ENCODE measurements at places on chromosomes 7 and 10. TPM values are rescaled to one million over a fixed set of nuclear protein-coding genes. Genes with fewer than 3 reads are reported as not detected.

DNA sequence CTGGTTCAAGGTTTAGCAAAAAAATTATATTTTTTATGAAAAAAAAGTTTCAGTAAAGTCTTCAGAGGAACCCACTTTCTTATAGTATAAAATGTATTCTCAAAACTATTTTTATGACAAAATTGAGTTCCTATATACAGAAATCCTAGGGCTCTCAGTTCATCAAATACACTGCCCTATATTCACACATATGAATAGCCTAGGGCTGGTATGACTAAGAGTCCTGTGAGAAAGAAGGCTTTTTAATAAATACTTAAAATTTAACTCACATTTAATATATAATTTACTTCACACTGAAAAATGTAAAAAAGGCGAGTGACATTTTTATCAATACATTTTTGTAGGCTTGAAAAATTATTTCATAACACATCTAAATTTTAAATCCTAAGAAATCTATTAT is 16.6 kb downstream of the CHCHD3 start:
- no peak for DNase-seq

DNA sequence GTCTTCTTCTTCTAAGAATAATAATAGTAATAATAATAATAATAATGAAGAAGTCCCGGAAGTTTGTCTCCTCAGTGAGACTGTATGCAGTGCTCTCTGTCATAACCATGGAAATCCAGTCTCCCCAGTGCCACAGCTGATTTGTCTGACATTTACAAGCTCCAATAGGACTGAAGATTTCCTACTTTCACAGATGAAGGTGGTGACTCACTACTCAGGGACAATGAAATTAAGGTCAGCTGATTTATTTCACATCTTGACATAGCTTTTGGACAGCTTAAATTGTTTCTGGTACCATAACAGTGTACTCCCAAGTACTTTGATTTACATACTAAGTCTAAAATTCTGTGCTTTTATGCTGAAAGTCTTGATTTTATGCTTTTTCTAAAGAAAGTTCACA is 6.9 kb downstream of the CELF2 start:
- DNase-seq: no peak

- DNase-seq: no peak
Measured at GRCh38 chr7:45623740-45624391, 49.7 kb downstream of the ADCY1 start.

DNA sequence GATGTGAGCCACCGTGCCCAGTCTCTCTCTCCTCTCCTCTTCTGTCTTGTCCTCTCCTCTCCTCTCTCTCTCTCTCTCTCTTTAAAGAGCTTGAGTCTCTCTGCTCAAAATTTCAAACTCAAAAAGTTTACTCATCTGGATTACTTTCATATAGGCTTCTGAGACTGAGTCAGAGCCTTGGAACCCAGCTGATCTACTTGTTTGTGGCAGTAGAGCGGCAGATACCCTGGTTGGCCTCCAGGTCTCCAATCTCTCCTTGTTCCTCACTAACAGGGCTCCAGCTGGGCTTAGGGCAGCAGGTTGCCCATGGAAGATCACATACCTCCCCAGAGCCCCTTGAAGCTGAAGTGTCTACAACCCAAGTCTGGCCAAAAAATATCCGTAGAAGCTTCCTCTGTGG is 51.0 kb downstream of the HHEX start:
- no peak for DNase-seq

DNA sequence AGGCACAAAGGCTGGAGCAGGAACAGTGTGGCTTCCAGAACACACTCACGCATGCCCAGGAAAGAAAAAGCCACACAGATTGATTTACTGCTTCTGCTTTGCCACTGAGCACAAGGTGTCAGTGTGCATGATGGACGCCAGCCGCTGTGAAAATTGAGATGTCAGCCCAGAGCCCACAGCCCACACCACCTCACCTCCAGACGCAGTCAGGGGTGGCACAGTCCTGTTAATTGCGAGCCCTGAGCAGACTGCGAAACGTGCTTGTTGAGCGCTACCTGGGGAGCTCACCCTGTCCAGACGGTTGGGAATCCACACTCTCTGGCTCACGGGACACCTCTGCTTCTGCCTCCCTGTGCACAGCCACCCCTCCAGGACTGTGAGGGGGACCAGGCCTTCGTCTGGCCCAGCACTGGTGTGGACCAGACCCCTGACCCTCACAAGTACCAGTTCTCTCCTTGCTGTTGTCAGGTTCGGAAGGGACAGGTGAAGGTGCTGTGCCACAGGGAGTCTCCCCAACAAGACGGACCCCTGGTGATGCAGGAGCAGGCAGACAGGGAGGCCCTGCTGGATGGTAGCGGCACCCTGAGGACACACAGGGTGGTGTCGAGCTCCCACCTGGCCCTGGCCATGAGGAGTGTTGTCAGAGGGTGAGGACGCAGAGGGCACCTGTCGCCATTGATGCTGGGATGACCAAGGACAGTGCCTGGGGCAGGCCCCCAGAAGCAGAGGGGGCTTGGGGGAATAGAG is 15.3 kb downstream of the RASGEF1A start:
- no peak for DNase-seq

- DNase-seq: no peak
Measured at GRCh38 chr10:122475100-122475499, 13.7 kb downstream of the HTRA1 start.

DNA sequence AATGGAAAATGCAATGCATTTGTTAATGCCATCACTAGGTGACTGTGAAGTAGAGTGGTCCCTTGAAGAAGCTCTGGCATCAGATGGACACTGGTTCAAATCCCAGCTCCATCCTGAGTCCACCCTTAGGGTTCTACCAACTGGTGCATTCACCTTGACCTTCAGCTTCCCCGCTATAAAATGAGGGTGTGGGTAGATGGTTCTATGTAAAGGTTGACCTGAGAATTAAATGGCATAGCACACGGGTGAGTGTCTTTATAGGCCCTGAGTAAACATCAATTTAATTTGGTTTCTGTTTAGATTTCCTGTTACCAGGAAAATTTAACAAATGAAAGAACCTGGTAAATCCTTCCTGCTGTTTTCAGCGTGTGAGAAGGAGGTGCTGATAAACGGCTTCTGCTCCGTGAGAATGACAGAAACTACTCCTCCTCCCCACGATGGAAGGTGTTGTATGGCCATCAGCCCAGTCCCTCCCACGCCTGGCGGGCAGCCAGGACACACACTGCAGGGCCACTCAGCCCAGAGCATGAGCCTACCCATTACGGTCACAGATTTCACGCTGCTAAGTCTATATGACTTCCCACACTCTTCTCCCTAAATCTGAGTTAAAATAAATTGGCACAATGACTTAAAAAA is 210.1 kb downstream of the TNS3 start:
- no peak for DNase-seq

The CDC14C gene
- total RNA-seq: not detected

The ADAM8 gene
- total RNA-seq: 146 TPM

The NCOA4 gene
- 252 TPM for total RNA-seq

The BTBD16 gene
- not detected for total RNA-seq

Data from hematopoietic multipotent progenitor cell (in vitro differentiated cells).